ENCODE measurements at places on chromosomes 7 and 10.
A peak's percentile ranks its signal among the peaks of the same experiment; 100 is the strongest.

- DNase-seq, result no peak
These were observed 641.5 kb upstream of the SORCS1 start for GRCh38 chr10:107806026-107806425.

DNA sequence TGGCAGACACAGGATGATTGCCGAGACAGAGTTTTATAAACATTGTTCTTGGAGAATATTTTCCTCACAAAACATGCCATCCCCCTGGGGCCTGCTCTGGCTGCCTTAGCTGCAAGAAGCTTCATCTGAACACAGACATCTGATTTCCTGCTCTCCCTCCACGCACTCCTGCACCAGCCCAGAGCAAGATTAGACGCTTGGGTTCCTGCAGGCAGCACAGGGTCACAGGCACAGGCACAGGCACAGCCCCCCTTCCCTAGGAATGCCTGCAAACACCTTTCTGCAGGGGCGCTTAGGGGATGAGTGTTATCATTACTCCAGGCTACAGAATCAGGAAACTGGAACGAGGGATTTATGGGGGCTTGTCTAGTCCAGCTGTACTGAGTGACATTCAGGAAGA lies 450.3 kb downstream of the GRID1 start:
- DNase-seq, result no peak

DNA sequence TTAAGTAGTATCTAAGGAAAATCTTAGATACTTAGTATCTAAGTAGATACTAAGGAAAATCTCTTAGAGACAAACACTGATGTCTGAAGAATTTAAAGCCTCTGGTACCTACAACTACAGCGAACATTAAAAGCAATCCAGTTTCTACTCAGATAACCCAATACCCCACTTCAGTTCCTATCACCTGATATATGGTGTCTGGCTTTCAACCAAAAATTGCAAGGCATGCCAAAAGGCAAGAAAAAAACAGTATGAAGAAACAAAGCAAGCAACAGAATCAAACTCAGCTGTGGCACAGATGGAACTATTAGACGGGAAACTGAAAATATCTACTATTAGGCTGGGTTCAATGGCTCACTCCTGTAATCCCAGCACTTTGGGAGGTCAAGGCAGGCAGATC lies 31.1 kb downstream of the ARHGAP12 start:
- DNase-seq, result no peak

DNA sequence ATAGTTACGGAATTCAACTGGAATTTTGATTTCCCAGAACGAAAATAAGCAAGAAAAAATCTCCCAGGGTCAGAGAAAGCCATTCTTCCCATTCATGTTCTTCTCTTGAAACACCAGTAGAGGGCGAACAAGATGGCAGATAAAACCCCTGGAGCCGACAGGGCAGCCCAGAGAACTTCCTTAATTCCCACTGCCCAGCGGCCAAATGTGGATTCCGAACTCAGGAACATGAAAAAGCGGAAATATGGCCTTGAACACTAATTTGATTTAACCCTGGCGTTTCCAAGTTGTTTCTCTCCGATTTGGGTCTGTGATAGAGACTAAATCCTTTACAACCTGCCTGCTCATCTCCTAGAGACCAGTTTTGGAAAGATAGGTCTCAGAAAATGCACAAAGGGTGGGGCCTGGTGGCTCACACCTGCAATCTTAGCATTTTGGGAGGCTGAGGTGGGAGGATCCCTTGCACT lies 100.7 kb upstream of the WAC start:
- DNase-seq, result peak; percentile 28

DNA sequence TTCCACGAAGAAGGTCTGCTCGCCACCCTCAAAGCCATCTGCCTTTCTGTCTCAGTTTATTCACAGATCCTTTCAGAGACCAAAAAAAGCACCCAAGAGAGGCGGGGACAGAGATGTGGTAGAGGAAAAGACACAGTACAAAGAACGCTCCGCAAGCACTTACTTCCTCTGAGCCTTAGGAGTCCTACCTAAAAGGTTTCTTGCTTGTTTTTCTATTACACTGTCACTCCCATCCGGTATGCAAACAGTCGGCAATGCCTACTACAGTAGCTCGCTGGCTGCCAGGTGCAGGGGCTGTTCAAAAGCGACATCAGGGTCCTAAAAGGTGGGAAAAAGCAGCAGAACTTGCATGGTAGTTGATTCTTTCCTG lies 816 bp downstream of the TECPR1 start:
- no peak for DNase-seq

DNA sequence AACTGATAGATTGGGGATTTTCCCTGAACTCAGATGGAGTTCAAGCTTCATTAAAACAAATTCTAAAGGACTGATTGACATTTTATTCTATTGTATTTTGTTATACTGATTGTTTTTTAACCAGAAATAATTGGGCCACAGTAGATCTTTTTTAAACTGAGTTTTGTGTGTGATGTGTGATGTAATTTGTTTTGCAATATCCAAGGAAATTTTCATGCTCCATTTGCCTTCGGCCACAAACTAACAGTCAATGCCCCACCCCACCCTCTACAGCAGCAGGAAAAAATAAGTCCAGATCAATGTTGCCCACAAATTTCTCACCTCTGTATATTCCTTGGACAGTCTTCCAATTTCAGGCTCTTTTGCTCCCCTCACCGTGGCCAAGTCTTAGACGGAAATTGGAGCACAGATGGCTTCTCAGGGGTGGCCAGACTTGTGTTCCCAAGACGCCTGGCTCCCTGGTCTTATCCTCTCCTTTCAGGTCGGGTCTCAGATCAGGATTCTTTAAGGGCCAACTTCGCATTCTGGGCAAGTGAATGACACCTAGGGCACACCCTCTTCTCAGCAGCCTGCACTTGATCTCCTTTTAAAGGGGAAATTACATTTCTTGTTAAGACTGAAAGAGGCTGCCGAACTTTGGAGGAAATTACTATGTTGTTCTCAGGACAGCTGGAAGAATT lies at the start of gene SVOPL:
Gene SVOPL, minus strand, starts transcription at position 506 of the 680 bp plus-strand sequence. CDS start 22,317 bp downstream, outside the sequence.
- no peak for DNase-seq

GRCh38 chr10:94607111-94607510 lies 61.5 kb downstream of the HELLS start:
- no peak for DNase-seq

- DNase-seq, result no peak
These were observed 102.9 kb downstream of the TAX1BP1 start for GRCh38 chr7:27842851-27843250.

Measured in NCI-H1417 (cell line).